A549 (cell line): ENCODE measurements at places on chromosomes 3 and 15.

DNA sequence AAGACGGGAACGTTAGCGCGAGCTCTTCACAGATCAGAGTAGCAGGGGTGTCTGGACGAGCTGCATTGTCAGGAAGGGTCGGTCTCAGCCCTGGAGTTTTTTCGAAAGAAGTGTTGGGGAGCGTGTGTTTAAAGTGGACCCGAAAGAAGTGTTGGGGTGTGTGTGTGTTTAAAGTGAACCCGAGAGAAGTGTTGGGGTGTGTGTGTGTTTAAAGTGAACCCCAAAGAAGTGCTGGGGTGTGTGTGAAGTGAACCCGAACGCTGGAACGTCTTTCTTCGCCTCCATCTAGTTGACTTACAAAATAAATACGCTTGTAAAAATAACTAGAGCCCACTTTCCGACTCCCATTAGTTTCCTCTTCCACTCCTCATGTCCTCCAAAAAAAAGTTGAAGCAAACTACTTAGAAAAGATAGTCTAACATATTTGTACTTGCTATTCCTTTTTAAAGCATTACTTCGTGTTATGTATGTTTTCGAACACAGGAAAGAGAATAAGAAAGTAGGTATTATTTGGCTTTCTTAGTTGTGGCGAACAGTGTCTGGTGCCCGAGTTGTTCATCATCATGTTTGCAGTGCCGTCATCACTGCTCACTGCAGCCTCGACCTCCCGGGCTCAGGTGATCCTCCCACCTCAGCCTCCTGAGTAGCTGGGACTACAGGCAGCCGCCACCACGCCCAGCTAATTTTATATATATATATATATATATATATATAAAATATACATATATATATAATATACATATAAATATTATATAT, 1.0 kb downstream of the LRCH3 start:
- no peak for DNase-seq

- no peak for DNase-seq
Measured at GRCh38 chr3:16142350-16143025, 32.0 kb upstream of the GALNT15 start.

DNA sequence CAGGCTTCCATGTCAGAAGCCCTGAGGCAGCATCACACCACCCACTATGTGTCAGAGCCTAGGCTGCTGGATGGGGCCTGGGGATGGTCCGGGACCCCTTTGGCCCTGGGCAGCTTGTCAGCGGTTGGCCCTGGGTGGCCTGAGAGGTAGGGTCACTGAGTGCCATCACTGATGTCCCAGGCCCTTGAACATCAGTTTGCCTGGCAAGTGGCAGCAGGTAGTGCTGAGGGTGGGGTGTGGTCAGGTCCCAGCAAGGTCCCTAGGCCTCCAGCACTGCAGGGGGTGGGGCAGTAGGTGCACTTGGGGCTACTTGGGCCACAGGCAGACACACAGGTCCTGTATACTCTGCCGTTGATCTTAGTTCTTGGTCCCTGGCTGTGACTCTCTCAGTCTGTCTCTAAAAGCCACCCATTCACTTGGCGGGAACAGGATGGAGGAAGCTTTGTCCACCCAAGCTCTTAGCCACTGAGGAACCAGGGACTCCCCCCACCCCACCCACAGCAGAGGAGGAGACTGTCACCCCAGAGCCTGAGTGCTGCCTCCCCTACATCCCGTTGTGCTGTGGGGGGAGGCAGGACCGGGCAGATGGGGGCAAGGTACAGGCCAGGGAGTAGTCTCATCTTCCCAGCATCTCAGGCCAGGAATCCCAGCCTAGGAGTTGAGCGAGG, 5.8 kb downstream of the GNAI2 start:
- DNase-seq, result no peak

DNA sequence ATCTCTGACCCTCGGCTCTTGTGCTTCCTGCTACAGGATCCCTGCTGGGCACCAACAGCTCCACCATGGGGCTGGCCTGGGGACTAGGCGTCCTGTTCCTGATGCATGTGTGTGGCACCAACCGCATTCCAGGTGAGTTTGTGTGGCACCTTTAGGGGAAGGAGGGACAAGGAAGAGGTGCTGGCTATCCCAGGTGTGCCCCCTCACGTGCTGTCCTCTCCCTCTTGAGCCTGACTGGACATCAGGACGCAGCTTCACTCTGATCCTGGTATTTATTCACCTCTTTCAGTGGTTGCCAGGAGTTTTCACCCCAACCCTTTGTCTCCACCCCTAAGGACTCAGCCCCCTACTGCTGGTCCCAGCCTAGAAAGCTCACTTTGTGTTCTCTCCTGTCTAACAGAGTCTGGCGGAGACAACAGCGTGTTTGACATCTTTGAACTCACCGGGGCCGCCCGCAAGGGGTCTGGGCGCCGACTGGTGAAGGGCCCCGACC, 960 bp downstream of the THBS1 start:
- peak; percentile 52 for DNase-seq

DNA sequence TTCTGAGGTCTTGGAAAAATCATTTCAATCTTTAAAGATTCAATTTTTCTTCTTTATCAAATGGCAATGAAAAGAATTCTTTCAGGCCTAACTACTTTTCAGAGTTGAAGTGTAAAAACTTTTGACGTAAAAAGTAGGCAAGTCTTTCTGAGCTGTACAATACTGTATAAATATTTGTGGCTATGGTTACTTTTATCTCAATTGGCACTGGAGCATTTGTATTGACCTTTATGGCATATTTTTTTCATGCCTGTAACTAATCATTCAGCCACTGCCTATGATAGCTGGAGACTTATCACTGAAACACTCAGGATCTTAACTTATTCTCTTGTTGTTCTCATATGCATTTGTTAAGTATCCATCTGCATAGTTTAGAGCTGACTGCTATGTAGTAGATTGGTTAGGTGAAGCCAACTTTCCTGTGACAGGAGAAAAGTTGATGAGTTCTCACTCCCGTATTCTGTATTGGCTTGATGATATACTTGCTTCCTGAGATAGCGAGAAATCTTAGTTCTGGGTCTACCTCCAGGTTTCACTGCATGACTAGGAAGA, 290.4 kb upstream of the TBL1XR1 start:
- DNase-seq, result no peak

GRCh38 chr3:69092030-69092516, 7.3 kb downstream of the ARL6IP5 start:
- no peak for DNase-seq

DNA sequence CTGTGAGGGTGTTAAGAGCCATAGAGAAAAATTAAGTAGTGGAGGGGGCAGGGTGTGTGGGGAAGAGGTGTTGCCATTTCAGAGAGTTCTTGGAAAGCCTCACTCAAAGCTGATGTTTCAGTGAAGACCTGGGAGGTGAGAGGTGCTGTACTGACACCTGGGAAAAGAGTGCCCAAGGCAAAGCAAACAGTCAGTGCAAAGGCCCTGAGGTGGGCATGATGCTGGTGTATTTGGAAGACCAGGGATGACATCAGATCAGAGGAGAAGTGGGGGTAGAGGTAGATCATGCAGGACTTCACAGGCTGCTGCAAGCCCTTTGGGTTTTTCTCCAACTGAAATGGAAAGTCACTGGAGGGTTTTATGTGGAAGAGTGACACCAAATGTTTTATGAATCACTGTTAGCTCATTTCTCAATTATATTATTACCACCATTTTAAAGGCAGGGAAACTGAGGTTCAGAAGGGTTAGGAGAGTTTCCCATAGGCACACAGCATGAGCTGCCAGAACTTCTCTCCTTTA, 42.8 kb upstream of the SMAD3 start:
- no peak for DNase-seq

DNA sequence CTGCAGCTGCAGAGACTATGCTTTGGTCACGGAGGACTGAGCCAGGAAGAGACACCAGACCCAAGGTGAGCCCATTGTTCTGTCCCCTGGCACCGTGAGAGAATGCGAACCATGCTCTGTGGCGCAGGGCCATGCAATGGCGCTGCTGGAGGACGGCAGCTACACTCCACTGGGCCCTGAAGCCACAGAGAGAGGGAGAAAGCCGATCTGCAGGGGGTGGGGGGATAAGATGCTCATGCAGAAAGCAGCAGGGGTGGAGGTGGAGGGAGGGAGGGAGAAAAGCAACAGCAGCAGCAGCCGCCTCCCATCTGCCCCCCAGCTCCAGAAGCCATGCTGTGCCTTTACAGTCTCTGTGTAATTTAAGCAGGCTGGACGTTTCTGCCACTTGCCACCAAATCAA, 5.3 kb downstream of the BDH1 start:
- DNase-seq, result no peak

- DNase-seq, result no peak
Measured at GRCh38 chr3:15368561-15369135, 36.3 kb upstream of the SH3BP5 start.

DNA sequence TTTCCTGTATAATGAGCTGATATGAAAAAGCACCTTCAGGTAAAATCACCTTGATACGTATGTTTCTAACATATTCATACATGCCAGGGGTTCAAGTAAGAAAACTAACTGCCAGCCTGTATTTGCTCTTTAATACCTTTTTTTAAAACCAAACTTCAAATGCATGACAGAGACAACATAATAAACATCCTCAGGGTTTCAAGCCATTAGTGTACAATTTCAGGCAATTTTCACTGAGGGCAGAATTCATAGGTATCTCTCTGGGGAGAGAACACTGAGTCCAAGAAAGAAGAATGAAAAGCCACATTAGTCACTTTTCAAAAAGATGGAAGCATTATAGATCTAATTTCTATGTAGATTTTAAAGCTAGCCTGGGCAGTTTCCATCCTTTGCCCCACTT, 26.9 kb downstream of the MINDY4B start:
- no peak for DNase-seq

DNA sequence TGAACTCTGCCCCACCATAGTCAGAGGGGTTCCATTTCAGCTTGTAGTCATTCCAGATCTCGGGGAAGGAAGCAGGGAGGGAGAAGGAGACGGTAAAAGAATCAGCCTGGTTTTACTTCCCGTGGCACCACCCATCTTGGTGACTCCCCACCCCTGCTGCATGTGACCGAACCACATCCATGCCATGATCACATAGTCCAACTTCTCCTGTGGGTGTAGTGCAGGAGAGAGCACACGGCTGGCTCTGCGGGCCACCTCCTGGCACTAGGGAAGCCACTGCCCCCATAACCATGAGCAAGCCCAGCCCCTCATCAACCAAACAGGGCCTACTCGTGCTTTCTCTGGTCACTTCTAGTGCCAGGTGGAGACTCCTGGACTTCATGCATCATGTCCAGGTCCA, 3.7 kb downstream of the CHRNA3 start:
- no peak for DNase-seq

DNA sequence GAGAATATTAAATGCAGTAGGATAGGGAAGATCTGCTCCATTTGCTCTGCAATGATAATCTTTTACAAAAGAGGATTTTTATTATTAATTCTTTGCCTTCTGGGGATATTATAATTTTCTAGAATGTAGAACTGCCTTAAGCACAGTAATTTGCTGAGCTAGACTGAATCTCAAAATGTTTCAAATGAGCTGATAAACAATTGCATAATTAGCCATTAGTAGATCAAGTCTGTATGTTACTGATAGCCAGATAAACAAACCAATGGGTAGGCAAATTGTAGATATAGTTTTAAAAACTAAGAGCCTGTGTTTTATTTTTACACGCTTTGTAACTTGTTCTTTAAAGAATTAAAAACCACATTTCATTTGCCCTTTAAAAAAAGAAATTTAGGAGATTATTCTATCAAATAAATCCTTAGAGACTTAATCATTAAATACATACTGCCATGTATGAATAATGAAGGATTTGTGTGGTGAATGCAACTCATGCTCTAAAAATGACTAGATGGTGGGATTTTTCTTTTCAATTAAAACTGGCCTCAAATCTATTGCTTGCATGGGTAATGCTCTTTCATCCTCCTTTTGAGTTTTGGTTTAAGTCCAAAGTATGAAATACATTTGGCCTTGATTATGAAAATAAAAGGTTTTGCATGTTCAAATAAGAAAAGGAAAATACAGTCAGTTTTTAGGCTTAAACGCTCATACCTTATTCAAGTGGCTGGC, 32.6 kb upstream of the NANOGP8 start:
- no peak for DNase-seq

DNA sequence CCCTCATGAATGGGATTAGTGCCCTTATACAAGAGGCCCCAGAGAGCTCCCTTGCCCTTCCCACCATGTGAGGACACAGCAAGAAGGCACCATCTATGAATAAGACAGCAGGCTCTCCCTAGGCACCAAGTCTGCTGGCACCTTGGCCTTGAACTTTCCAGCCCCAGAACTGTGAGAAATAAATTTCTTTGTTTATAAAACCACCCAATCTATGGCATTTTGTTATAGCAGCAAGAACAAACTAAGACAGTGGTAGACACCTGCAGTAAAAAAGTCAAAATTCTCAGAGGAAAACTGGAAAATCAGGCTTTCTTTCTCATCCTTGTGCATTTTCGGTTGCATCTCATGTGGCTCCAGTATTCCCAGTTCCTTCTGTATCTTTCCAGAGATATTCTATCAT, 90.3 kb downstream of the LSM3 start:
- DNase-seq, result no peak

DNA sequence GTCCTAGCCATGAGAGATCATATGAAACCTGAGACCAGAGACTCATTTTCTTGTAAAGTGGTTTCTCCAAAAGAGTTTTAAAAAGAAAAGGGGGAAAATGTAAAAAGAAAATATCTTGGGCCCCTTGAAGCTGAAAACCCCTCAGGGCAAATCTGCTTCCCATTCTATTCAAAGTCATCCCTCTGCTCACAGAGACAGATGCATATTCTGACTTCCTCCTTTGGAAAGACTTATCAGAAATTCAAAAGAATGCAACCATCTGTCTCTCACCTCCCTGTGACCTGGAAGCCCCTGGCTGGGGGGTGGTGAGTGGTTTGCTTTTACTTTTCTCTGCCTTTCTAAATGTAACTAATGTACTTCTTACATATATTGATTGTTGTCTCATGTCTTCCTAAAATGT, 1154.8 kb downstream of the NSUN3 start:
- DNase-seq, result no peak

- DNase-seq, result peak; percentile 31
Measured at GRCh38 chr15:33007303-33007855, 187.1 kb downstream of the FMN1 start.

DNA sequence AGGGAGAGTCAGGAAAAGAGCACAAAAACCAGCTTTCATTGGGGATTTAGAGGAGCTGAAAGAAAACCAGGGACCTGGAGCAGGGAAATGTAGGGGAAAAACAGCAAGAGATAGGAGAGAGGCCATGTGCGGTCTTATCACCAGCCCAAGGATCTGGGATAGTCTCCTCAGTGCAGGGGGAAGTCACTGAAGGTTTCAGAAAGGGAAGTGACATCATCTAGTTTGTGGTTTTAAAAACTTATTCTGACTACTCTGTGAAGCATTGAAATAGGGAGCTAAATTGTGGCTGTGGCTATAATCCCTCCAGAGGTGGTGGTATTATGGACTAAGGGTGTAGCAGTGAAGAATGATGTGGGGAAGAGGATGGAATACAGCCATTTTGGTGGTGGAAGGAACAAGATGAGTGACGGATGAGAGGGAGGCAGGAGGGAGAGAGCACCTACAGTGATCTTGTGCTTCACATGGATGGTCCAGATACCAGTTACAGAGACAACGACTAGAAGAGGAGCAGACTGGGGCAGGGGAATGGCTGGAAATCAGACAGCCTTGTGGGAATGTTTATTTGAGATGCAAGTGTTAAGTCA, 72.7 kb downstream of the HMG20A start:
- no peak for DNase-seq

GRCh38 chr3:138786788-138787271, 47.9 kb downstream of the PIK3CB start:
- peak; percentile 20 for DNase-seq
